ENCODE measurements at places on chromosomes 16 and 17.
A peak's percentile ranks its signal among the peaks of the same experiment; 100 is the strongest.

DNA sequence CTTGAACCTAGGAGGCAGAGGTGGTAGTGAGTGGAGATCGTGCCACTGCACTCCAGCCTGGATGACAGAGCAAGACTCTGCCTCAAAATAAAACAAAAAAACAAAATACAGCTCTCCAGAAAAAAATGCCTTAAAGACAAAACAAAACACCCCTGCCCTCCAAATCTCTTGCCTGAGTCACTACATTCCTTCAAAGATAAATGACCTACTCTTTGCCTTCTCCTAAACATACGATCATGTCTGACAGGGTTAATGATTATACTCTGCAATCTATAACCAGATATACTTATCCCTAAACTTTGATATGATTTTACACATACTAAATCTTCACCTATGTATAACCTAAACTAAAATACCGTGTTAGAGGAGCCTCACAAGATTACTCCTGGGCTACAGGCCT, 1.4 kb upstream of the SETD6 start:
- no peak for DNase-seq

GRCh38 chr17:39781031-39781860, 43.5 kb downstream of the GRB7 start:
- no peak for DNase-seq

DNA sequence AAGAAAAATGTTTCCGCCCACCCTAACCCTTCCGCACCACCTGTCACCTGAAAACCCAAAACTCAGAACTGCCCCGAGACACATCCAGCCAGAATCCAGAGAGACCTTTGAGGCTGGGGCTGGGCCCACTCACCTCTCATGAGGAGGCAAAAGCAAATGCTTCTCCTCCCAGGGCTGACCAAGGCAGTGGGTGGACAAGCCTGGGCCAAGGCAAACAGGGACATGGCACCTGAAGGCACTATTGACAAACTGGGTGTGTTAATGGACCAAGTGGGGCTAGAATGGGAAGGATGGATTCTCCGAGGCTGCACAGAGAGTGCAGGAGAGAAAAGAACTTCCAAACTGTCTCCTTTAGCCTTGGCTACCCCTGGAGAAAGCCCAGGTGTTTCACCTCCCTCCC, 54.4 kb downstream of the SOX9 start:
- DNase-seq: no peak

DNA sequence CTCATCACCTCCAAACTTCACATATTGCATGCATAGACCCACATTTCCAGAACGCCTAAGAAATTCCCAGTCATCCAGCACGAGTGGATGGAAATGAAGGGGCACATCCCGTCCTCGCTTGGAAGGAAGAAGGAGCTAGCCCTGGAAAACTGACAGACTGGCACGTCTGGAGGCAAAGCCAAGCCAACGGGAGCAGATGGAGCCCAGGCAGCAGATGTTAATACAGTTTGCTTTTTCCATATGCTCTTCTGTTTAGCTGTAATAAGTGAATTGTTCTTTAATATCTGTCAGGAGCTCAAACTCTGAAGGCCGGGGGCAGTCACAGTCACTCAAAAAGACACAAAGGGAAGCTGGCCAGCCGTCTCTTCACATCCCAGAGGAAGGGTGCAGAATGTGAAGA, 187.7 kb downstream of the XYLT1 start:
- DNase-seq: no peak

DNA sequence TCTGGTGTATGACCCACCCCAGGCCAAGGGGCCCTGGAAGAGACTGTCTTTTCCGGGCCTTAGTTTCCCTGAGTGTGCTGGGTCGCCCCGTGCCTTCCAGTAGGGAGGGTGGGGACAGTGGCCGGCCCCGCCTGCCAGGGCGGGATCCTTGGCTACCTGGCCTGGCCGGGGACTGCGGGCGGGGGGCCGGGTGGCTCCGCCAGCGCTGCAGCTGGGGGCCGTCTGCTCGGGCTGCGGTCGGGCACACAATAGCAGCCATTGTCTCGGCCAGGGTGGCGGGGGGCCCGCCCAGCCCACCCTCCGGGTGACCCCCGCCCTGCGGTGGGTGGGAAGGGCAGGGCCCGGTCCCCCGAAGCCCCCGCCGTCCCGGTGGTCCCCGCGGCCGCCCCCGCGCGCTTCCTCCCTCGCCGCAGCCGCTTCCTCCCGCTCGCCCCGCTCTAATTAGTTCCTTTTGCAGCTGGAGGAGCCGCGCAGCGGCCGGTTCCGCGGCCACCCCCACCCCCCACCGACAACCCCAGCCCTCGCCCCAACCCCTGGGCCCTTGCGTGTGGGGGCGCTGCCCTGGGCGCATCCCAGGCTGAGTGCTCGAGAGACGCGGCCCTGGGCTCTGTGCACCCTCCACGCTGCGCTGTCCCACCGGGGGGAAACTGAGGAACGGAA, 11.6 kb downstream of the GLIS2 start:
- DNase-seq: no peak

DNA sequence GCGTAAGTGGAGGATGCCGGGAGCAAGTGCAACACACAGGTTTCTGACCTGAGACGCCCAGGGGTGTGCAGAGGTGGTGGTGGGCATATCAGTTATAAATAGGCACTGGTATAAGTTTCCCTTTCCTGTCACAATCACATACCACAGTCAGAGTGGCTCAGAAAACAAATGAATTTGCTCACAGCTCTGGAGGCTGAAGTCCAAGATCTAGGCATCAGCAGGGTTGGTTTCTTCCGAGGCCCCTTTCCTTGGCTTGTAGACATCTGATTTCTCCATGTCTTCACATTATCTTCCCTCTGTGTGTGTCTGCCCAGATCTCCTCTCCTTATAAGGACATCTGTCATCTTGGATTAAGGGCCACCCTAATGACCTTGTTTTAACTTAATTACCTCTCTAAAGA, 250.5 kb upstream of the TNRC6C start:
- DNase-seq: no peak

DNA sequence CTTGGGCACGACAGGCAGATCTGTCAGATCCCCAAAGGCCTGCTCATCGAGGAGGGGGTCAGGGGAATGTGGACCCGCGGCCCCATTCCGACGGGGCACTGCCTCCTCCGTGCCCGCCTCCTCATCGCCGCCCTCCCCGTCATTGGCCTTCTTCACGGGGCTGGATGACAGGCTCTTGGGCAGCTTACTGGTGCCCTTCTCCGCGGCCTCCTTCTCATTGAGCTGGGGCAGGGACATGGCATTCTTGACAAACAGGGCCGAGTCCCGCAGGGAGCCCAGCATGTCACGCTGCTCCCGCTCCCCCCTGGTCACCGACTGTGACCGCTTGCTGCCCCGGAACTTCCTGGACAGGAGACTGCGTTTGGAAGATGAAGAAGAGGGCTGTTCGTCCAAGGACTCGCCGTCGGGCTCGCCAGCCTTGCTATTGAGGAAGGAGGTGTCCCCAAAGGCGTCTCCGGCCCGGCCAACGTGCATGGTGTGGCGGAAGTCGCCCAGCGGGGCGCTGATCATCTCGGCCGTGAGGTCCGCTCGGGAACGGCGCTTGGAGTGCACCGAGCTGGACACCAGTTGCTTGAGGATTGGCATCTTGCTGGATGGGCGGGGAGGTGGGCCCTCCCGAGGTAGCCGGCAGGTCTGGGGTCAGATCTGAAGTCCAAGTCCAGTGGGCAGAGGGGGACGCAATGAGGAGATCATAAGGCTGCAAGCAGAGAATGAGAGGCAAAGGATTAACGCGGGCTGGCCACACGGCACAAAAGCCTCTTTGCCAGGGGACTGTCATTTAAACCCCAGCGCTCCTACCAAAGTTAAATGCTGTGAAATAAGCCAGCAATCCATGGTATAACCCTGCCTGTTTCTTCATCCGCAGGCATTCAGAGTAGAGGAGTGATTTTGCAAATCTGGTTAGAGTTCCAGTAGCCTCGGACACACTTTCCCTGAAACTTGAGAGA, 24.5 kb upstream of the CPSF4L start:
- DNase-seq: no peak

DNA sequence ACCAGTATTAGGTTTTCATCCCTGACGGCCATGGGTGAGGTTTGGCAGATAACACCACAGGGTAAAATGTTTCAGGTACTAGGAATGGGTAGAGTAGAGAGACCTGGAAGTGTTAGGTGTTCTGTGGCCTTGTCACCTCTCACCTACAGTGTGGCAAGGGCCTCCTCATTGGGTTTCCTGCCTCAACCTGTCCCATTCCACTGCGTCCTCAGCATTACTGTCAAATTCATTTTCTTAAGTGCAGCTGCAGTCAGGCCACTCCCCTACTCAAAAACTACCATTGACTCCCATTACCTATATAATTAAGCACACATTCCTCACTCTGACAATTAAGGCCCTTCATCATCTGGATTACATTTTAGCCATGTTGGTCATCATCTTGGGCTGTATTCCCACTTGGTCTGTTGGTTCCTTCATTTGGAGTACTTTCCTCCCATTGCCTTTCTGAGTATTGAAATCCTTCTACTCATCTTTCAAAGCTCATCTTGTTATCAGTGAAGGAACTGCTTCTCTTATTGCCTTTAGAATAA, 64.5 kb downstream of the NUP88 start:
- DNase-seq: no peak

GRCh38 chr16:71439523-71439922, 2.3 kb downstream of the TLE7 start:
- no peak for DNase-seq

DNA sequence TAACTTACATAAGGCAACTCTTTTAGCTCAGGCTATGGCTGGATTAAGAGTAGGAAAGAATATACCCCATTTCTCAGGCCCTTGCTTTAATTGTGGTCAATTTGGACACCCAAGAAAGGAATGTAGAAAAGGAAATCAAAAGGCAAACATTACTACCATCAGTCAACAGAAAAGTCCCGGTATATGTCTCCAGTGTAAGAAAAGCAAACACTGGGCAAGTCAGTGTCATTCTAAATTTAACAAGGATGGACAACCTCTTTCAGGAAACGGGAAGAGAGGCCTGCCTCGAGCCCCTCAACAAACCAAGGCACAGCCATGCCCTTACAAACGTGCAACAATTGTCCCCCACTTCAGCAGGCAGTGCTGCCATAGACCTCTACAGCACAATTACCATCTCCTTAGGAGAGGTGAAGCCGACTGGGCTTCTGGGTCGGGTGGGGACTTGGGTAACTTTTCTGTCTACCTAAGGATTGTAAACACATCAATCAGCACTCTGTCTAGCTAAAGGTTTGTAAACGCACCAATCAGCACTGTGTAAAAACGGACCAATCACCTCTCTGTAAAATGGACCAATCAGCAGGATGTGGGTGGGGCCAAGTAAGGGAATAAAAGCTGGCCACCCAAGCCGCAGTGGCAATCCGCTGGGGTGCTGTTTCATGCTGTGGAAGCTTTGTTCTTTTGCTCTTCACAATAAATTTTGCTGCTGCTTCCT, 12.4 kb downstream of the MRPL58 start:
- DNase-seq: peak; percentile 30

DNA sequence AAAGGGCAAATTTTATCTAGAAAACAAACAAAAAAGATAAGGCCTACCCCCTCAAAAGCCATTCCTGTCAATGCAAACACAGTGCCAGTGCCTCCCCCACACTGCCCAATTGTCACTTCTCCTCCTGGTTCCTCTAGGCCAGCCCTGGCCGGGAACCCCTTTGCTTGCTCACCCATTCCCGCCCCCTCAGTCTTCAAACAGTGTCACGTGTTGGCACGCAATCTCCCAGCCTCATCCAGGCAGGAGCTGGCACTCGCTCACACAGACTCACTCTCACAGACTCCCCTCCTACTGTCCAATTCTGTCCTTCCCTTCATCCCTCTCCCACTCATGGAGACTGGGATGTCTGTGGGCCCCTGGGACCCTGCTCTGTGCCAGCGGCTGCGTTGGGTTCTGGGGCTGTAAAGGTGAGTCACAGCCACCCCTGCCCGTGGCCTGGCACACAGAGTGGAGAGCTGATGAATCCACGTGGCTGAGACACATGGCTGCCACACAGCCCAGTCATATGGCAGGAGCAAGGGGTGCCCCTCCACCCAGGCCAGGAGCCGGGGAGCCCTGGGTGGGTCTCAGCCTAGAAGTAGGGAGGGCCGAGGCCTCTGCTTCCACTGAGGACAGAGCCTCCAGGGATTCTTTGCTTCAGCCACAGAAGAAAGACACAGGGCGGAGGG, 54.8 kb downstream of the VAC14 start:
- DNase-seq: no peak

GRCh38 chr17:68602289-68602688, 1.1 kb upstream of the FAM20A start:
- no peak for DNase-seq

- DNase-seq: no peak
Observed at GRCh38 chr17:60539807-60540206, 13.8 kb upstream of the APPBP2 start.

GRCh38 chr17:55444471-55445441, 23.1 kb upstream of the MMD start:
- DNase-seq: no peak

- DNase-seq: no peak
Observed at GRCh38 chr17:28219771-28220170, 99.2 kb upstream of the TMEM97 start.

DNA sequence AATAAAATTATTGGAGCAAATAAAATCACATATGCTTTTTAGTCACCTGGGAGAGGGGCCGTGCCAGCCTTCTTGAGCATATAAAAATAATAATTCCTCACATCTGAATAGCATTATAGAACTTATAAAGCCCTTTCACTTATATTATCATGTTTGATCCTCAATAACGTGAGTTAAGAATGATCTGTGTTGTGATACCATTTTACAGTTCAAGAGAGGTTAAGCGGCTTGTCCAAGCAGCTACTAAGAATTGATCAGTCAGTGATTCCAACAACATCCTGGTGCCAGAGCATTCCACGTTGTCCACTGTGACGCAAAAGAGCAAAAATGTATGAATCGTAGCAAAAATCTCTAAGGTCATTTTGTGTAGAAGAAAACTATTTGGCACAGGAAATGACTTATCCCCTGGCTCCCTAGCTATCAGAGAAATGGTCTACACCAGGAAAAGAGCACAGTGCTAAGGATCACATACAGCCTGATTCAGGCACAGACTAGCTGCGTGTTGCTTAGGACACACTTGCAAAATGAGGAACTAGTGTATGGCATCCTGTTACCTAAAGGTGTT, 33.0 kb downstream of the ANKFN1 start:
- no peak for DNase-seq

DNA sequence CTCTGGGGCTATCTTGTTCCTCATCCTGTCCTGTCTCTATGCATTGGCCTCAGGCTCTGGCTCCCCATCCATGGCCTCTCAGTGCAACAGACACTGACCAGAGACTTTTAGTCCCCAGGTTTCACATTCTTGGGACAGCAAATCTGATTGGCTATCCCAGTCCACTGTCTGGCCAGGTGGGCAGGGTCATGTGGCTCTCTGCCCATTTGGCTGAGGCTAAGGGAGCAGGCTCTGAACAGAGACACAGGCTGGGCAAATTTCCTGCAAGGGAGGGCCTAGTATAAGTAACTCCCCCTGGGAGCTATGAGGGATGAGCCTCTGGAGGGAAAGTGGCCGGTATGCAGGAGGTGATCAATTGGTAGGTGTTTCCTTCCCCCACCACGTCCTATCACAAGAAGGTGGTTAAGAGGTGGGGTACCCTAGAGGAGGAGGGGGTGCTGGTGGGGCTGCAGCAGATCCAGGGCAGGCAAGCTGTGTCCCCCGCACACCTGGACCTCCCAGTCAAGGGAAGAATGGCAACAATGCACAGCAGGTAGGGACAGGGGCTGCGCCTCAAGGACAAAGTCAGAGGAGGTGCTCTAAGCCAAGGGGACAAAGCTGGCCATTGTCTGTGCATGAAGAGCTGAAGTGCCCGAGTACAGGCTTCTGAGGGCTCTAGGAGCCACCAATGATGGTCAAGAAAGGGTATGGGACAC, 13.2 kb downstream of the XYLT2 start:
- DNase-seq: no peak

- no peak for DNase-seq
Observed at GRCh38 chr16:66649636-66650205, 45.2 kb downstream of the CMTM3 start.

All from stimulated activated CD4-positive, alpha-beta T cell treated with anti-CD3 and anti-CD28 coated beads, Interleukin-4, amount 100 ng/mL, for 24 hours (primary cell).